Hindlimb muscle (tissue), 1 donor: ENCODE measurements at places on chromosomes 1 and 21. TPM values are rescaled to one million over a fixed set of nuclear protein-coding genes. Genes with fewer than 3 reads are reported as not detected.

HSD3B1 gene
- not detected for polyA plus RNA-seq

RCC1 gene
- polyA plus RNA-seq = 33.3 TPM

CLCNKA gene
- 1.6 TPM for polyA plus RNA-seq

F13B gene
- polyA plus RNA-seq = not detected

ASCL5 gene
- 0.70 TPM for polyA plus RNA-seq

HES2 gene
- polyA plus RNA-seq = 0.21 TPM
